ENCODE measurements at places on chromosomes 13 and 19.

GRCh38 chr13:27971236-27971645, 2.1 kb upstream of the CDX2 start:
- no peak for DNase-seq

- no peak for DNase-seq
Observed at GRCh38 chr19:3573162-3573857, 566 bp downstream of the HMG20B start.

GRCh38 chr19:45753548-45753947, 15.5 kb downstream of the SIX5 start:
- no peak for DNase-seq

- no peak for DNase-seq
Observed at GRCh38 chr19:31110336-31110735, 238.9 kb downstream of the TSHZ3 start.

DNA sequence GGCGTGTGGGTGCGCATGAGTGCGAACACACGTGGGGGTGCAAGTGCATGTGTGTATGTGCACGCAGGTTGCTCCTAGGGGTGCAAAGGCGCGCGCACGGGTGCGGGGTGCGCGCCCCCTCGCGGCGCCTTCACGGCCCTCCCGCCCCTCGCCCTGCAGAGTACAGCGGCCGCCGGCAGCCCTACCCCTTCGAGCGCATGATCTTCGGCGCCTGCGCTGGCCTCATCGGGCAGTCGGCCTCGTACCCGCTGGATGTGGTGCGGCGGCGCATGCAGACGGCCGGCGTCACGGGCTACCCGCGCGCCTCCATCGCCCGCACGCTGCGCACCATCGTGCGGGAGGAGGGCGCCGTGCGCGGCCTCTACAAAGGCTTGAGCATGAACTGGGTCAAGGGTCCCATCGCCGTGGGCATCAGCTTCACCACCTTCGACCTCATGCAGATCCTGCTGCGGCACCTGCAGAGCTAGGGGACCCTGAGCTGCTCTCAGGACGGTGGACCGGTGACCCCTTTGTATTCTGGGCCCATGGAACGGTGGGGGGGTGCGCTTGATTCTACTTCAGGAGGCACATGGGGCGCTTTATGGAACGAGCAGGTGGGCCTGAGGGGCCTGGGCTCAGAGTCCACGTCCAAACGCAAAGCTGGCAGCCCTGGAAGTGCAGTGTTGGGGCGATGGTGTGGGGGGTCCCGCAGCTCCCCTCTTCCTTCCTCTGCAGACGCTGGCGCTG, 27.7 kb downstream of the TMEM161A start:
- DNase-seq, result no peak

- no peak for DNase-seq
Observed at GRCh38 chr13:68588623-68589022, 1358.5 kb upstream of the PCDH9 start.

DNA sequence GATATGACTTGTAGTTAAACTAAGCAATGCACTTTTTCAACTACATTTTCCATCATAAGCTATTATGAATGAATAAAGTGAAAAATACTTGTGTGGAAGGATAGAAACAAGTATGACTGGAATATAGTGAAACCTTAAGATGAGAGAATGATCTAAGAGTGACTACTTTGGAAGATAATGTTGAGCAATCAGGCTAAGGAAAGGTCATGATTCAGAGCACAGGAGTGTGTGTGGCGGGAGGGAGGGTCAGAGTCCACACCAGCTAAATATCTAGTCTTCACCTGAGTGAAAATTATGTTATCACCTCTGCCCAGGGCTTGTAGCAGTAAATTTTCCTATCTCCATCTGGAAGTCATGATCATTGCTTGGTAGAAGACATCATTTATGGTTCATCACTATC, 833.4 kb upstream of the ATXN8OS start:
- DNase-seq, result no peak

GRCh38 chr13:31885994-31886393, 145.6 kb upstream of the FRY start:
- no peak for DNase-seq

DNA sequence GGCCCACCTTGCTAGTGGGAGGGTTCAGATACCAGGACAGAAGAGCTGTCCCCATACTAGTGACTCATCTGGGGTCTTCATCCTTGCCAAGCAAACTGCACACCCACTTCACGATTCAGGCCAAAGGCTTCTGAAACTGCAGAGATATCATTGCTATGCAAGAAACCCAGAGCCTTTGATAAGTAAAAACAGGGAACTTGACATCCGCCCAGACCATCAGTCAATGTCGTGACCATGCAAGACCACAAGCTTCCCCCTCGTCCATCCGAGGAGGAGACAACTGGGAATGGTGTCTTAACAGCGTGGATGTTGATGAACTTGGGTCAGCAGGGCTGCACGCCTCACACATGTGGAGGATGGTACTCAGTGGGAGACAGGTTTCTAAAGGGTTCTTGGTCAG, 58.0 kb downstream of the ABCC4 start:
- DNase-seq, result no peak

GRCh38 chr13:51818276-51818675, 14.3 kb upstream of the DHRS12 start:
- no peak for DNase-seq

DNA sequence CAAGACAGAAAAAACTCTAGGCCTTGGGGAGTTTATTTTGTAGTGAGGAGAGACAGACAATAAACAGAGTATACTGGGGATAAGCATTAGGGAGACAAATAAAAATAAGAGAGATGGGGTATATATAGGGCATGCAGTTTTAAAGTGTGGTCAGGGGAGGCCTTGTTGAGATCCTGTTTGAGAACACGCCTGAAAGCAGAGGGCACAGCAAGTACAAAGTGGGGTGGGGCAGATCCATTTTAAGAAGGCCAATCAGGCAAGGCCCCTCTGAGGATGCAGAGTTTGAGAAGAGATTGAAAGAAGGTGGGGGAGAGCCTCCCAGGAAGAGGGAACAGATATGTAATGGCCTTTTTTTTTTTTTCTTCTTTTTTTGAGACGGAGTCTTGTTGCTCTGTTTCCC, 2.1 kb downstream of the PPP2R1A start:
- no peak for DNase-seq

DNA sequence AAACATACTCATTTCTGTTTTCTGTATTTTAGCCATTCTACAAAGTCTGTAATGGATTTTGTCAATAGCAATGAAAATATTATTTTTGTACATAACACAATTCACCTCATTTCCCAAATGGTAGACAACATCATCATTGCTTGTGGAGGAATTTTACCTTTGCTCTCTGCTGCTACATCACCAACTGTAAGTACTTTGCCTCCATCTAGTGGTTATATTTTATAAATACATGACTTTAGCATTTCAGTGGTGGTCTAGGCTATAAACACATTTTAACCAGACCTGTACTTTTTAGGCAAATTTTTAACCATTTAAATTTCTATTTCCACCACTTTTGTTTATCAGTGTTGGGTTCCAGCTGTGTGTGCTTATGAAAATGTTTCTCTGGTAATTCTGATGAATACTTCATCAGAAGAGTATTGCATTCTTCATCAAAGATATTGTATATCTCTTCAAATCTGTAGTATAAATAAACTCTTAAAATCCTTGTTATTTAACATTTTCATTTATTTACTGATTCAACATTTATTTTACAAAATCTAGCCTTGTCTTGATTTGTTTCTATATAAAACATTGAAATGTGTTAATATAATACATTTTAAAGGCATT, 222.4 kb downstream of the NBEA start:
- no peak for DNase-seq

DNA sequence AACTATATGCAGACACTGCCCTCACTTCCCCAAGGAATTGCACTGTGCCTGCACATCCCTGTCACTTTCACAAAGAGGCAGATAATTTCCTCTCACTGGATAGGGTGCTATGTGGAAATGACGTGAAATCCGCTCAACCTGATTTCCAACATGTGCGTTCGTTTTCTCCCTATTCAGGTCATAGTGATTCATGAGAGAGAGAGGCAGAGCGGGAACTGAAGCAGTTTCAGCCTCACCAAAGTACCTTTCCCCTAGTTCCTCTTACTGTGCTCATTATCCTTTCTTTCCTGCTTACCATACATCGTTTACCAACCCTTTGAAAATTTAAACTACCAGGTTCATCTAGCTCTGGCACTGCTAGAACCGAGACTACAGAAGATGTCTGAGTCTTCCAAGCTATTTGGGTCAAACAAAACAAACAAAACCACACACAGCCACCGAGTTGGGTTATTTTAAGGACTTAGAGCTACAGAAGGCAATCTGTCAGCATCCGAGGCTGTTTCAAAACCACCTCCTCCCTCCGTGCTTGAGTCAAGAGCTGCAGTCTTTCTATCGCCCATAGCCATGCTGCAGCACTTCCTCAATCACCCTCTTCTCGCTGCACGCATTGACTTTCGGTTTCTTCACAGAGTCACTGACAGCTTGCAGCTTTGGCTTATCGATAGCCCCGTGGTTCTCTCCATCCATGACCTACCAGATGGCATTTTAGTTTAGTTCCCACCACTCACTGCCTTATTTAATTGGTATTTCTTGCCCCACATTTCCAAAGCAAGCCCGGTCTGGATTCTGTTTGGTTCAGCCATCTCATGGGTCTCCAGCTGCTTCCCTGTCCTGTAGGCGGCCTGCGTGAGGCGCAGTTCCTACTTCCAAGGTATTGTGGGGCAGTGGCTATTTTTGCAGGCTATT, 1395.8 kb downstream of the EFNB2 start:
- DNase-seq, result no peak

DNA sequence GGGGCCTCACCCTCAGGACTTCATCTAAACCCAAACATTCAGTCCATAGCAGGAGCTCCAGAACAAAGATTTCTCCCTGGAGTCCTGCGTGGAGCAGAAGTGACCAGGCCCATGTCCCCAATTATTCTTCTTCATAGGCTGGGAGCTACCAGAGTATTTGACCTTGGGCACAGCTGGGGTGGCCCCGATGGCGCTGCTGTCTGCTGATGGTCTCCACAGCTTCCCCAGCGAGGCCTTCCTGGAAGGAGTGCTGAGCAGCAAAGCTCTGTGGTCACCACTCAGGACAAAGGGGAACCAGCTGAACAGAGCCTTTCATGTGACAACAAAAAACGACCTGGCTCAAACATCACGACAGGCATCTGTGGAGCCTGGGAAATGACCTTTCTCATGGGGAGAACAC, 62.7 kb upstream of the ARGLU1 start:
- no peak for DNase-seq

All from BJ (cell line).